ENCODE measurements at places on chromosomes 7 and 10.

GRCh38 chr7:127968547-127968946 is 62.7 kb downstream of the LRRC4 start:
- no peak for DNase-seq

GRCh38 chr10:3693022-3693697 is 91.8 kb downstream of the KLF6 start:
- DNase-seq = no peak

GRCh38 chr10:124722798-124723783 is 21.1 kb downstream of the FAM53B start:
- peak; percentile 68 for DNase-seq

GRCh38 chr7:26704786-26705185 is 159.6 kb downstream of the SKAP2 start:
- no peak for DNase-seq

DNA sequence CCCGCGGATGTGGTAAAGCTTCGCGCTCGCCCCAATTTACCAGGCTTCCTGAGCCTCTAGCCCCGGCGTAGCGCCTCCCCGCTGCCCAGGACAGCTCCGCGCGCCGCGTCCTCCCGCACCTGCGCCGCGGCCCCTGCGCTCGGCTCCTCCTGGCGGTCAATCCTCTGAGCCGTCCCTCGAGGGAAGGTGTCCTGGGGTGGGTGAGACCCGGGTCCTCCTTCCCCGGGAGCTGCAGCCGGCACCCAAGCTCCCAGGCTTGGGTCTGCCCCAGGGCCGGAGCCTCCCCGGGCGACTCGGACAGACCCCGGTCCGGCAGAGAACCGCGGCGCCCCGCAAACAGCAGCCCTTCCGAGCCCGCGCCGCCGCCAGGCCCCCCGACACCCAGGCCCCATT is 512 bp downstream of the OSBPL3 start:
- peak; percentile 83 for DNase-seq

GRCh38 chr7:24384362-24385030 is 100.5 kb downstream of the NPY start:
- no peak for DNase-seq

GRCh38 chr7:123845823-123846216 is 851 bp downstream of the HYAL4 start:
- DNase-seq = no peak

Measured in stimulated activated CD4-positive, alpha-beta T cell treated with anti-CD3 and anti-CD28 coated beads, Interleukin-2, amount 100 ng/mL, for 24 hours (primary cell).